ENCODE measurements at places on chromosomes 11 and 22. TPM values are rescaled to one million over a fixed set of nuclear protein-coding genes. Genes with fewer than 3 reads are reported as not detected.

The MEI1 gene
- total RNA-seq = not detected

The ANGPTL5 gene
- total RNA-seq = not detected

The MS4A15 gene
- 0.11 TPM for total RNA-seq

The WDR74 gene
- total RNA-seq = 121 TPM

The CCS gene
- 57.5 TPM for total RNA-seq

The TMEM151A gene
- 1.2 TPM for total RNA-seq

DNA sequence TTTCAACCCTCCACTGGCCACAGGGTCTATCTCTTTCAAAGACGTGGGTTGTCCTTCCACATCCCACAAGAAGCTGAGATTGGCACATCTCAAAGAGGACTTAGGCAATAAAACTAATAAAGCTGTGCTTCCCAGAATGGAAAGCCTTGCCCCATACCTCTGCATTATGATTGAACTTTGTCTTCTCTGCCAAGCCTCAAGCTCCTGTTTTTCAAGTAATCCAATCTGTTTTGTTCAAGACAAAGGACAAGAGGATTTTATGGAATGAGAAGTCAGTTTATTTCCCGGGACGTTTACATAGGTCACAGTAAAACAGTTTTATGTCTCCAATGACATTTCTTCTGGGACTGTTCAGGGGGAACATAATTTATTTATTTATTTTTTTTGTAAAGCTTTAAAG lies 108.4 kb downstream of the GALNT18 start:
- no peaks in the 10 kb centered on the region for H3K36me3 ChIP-seq
- H3K4me1 ChIP-seq = peaks cover 8% of the 10 kb centered on the region
- H3K4me3 ChIP-seq = no peak overlapping the region
- no peak overlapping the region for H3K27ac ChIP-seq
- no peak for DNase-seq

GRCh38 chr22:28207281-28208030 lies 288.4 kb upstream of the PITPNB start:
- H3K36me3 ChIP-seq = no peaks in the 10 kb centered on the region
- H3K4me1 ChIP-seq = no peaks in the 10 kb centered on the region
- H3K27me3 ChIP-seq = no peaks in the 10 kb centered on the region
- H3K4me3 ChIP-seq = no peak overlapping the region

DNA sequence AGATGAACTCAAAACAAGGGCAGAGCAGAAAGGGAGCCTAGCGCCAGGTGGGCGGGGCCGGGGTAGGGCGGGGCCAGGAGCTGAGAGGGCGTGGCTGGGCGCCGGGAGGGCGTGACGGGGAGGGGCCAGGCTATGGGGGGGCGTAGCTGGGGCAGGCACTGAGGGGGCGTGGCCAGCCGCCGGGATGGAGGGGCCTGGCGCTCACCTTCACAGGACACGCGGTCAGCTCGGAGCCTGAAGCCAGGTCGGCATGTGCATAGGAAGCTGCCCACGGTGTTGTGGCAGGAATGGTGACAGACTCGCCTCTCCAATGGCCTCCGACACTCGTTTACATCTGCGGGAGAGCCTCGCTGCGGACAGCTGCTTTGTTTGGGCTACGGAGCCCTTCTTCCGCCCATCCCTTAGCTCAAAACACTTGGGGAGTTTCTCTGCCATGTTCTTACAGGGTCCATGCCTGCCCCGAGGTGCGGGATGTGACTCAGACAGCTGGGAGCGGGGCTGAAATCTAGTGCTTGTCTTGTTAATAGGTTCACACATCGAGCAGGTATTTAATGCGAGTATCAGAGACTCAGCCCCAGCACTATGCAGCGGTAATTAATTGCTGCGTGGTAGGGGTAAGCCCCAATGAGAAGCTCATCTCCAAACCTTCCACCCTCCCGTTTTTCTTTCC lies 13.4 kb downstream of the VWCE start:
- H3K36me3 ChIP-seq = peaks cover 21% of the 10 kb centered on the region
- H3K27ac ChIP-seq = no peak overlapping the region
- peak; percentile 91 for DNase-seq
- 0 out of 2 replicates have a peak, but pooled peaks cover 2% of the 10 kb centered on the region for H3K27me3 ChIP-seq
- peak overlapping the region; percentile 55 for H3K4me3 ChIP-seq

DNA sequence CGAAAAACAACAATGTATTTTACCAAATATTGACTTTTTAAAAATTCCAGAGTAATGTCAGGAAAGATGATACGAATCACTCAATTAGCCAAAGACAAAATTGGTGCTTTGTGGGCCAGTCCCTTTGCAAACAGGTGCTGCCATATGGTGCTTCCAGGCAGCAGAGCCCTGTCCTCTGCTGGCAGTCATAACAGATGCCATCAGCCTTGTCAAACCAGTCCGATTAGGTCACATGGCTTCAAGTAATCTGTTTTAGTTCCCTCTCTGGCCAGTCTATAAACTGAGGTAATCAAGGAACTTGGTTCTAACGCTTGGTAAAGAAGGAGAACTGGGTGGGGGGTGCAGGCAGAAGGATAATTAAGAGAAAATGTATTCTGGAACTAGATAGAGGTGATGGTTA lies 49.1 kb upstream of the CAPRIN1 start:
- no peak overlapping the region for H3K4me3 ChIP-seq
- DNase-seq = no peak
- peaks cover 2% of the 10 kb centered on the region for H3K4me1 ChIP-seq
- no peak overlapping the region for H3K27ac ChIP-seq

GRCh38 chr11:106061249-106061784 lies 15.8 kb downstream of the KBTBD3 start:
- peaks cover 2% of the 10 kb centered on the region for H3K4me1 ChIP-seq
- H3K4me3 ChIP-seq = no peak overlapping the region
- DNase-seq = no peak
- H3K36me3 ChIP-seq = peaks cover 6% of the 10 kb centered on the region
- no peak overlapping the region for H3K27ac ChIP-seq

- no peak overlapping the region for H3K4me3 ChIP-seq
- DNase-seq = no peak
- no peaks in the 10 kb centered on the region for H3K27me3 ChIP-seq
- H3K4me1 ChIP-seq = no peaks in the 10 kb centered on the region
- no peak overlapping the region for H3K27ac ChIP-seq
Observed at GRCh38 chr11:34531663-34532062, 18.1 kb upstream of the ELF5 start.

DNA sequence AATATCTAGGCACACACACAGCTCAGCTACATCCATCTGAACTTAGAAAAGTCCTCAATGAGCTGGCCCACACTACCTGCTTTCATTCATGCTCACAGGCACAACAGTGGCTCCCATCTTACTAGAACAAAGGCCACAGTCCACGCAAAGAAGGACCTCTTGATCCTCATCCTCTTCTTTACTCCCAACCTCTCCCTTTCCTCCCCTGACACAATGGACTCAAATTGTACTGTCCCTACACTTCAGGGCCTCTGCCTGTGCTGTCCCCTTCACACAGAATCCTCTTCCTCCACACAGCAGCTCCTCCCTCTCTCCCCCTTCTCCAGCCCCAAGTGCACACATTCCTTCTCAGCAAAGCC lies 12.7 kb downstream of the SMCO4 start:
- H3K4me3 ChIP-seq = no peak overlapping the region
- H3K4me1 ChIP-seq = peaks cover 12% of the 10 kb centered on the region
- H3K27ac ChIP-seq = no peak overlapping the region
- H3K27me3 ChIP-seq = no peaks in the 10 kb centered on the region
- H3K36me3 ChIP-seq = peaks cover 11% of the 10 kb centered on the region

- peak; percentile 41 for DNase-seq
- no peak overlapping the region for H3K27ac ChIP-seq
- H3K36me3 ChIP-seq = no peaks in the 10 kb centered on the region
- H3K4me1 ChIP-seq = no peaks in the 10 kb centered on the region
Observed at GRCh38 chr11:59943997-59944714, 5.9 kb downstream of the OOSP1 start.

GRCh38 chr11:110128161-110128560 lies 35.0 kb downstream of the ZC3H12C start:
- no peaks in the 10 kb centered on the region for H3K27me3 ChIP-seq
- H3K4me3 ChIP-seq = no peak overlapping the region
- DNase-seq = no peak
- H3K36me3 ChIP-seq = 0 out of 2 replicates have a peak, but pooled peaks cover 3% of the 10 kb centered on the region
- H3K4me1 ChIP-seq = peaks cover 4% of the 10 kb centered on the region
- H3K27ac ChIP-seq = no peak overlapping the region

DNA sequence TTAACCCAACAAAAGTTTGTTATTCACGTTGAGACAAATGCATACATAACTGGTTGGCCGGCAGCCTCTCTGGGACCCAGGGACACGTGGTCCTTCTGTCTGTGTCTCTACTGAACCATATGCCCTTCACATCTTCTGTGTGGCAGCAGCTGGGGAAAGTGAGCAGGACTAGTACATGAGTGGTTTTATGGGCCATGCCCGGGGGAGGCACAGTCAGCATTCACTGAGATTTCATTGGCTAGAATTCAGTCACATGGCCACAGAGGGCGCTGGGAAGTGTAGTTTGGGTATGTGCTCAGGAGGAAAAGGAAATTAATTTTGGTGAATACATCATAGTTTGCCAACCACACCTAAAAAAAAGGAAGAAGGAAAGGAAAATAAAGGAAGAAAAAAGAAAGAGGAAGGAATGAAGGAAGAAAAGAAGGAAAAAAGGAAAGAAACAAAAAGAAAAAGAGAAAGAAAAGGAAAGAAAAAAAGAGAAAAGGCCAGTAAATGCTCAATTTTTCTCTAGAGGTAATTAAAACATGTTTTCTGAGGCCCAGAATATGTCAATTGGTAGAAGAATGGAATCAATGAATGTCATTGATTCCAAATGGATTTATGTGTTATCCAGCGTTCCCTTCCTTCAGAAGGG lies 55.9 kb upstream of the KIRREL3 start:
- DNase-seq = no peak
- no peak overlapping the region for H3K4me3 ChIP-seq
- no peaks in the 10 kb centered on the region for H3K27me3 ChIP-seq
- no peak overlapping the region for H3K27ac ChIP-seq
- no peaks in the 10 kb centered on the region for H3K36me3 ChIP-seq
- peaks cover 4% of the 10 kb centered on the region for H3K4me1 ChIP-seq

DNA sequence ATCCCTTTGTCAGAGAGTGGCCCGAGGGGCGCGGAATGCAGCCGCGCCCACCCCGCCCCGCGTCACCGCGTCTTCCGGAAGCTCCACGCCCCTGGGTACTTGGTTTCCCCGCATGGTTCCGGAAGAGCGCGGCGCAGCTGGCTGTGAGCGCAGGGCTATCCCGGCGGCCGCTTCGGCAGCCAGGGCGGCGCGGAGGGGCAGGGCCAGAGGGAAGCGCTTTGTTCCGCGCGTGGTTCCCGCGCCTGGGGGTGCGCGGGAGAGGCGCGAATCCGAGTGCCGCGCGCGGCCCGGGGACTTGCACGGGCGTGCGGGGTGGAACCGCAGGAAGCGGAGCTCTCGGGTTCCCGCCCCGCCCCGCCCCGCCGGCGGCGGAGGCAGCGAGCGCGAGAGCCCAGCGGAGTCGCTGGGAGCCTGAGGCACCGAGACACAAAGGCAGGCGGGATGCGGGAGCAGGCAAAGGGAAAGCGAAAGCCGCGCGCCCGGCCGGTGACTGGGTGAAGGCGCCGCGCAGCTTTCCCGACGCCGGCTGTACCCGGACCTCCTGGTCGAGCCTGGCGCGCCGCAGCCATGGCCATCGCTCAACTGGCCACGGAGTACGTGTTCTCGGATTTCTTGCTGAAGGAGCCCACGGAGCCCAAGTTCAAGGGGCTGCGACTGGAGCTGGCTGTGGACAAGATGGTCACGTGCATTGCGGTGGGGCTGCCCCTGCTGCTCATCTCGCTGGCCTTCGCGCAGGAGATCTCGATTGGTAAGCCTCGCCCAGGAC lies at the start of gene PANX1:
PANX1 (plus strand) TSS at position 96 of the 766 bp plus-strand sequence; CDS start at position 568, 472 bp downstream.
- DNase-seq = peak; percentile 86
- H3K36me3 ChIP-seq = peaks cover 22% of the 10 kb centered on the region
- no peak within 1 kb of the TSS for H3K4me3 ChIP-seq
- H3K27ac ChIP-seq = peak within 1 kb of the TSS; percentile 18
- H3K27me3 ChIP-seq = no peaks in the 10 kb centered on the region
- H3K4me1 ChIP-seq = peaks cover 13% of the 10 kb centered on the region

DNA sequence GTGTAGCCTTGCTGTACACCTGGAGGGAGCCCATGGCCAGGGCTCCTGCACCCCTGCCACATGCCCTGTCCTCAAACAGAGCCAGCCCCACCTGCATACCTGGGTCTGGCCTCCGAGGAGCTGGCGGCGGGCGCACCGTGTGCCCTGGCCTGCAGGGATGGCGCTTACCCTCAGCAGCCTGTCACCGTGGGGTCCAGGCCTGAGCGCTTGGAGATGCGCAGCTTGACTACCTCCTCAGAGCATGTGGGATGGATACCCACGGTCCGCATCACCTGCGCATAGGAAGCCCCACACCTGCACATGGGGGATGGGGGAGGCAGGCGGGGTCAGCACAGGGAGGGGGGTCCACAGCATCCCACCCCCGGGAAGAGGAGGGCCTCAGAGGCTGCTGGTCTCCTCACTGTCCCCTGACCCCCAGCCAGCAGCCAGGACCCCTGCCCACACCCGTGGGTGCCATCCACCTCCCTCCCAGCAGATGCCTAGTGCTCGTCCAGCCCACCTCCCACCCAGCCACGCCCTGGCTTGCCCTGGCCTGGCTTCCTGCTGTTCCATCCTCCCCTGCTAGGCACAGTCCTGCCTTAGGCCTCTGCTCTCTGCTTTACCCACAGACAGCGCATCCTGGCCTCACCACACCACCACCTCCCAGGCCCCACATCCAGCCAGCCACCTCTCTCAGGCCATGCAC lies 22.4 kb upstream of the GNB1L start:
- H3K27me3 ChIP-seq = no peaks in the 10 kb centered on the region
- peaks cover 2% of the 10 kb centered on the region for H3K4me1 ChIP-seq
- no peak for DNase-seq
- no peak overlapping the region for H3K4me3 ChIP-seq
- H3K27ac ChIP-seq = no peak overlapping the region

DNA sequence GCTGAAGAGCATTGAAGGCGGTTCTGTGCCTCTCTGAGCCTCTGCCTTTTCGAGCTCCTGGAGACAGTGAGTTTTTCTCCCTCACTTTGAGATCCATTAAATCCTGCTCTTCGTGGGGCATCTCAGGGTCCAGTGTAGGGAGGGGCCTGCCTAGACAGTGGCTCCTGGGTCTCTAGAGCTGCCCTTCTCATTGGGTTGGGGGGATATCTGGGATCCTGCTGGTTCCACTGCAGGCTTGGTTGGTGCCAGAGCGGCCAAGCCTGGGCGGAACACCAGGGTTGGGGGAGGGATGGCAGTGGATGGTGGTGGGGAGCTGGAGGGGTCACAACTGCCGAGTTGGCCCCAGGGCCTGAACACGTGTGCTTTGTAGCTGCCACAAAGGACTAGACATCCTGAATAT lies 52.2 kb upstream of the CARS1 start:
- peak; percentile 23 for DNase-seq
- no peaks in the 10 kb centered on the region for H3K27me3 ChIP-seq

- H3K4me1 ChIP-seq = no peaks in the 10 kb centered on the region
- H3K27me3 ChIP-seq = no peaks in the 10 kb centered on the region
- no peak for DNase-seq
- no peak overlapping the region for H3K27ac ChIP-seq
- H3K4me3 ChIP-seq = no peak overlapping the region
Observed at GRCh38 chr11:12043221-12043620, 34.8 kb upstream of the DKK3 start.

- H3K4me3 ChIP-seq = peak within 1 kb of the TSS; percentile 86
- no peaks in the 10 kb centered on the region for H3K36me3 ChIP-seq
- H3K4me1 ChIP-seq = no peaks in the 10 kb centered on the region
- peak; percentile 89 for DNase-seq
- H3K27ac ChIP-seq = no peak within 1 kb of the TSS
Observed at GRCh38 chr11:3807909-3808860, at the start of gene PGAP2. Gene PGAP2 (plus strand): TSS chr11:3808560. CDS start chr11:3811260, 2,700 bp downstream.
